ENCODE measurements at places on chromosomes 5 and 9. TPM values are rescaled to one million over a fixed set of nuclear protein-coding genes. Genes with fewer than 3 reads are reported as not detected.
A peak's percentile ranks its signal among the peaks of the same experiment; 100 is the strongest.

The SOHLH1 gene
- total RNA-seq = not detected

The LEAP2 gene
- 1.2 TPM for total RNA-seq

The TPM2 gene
- 11.0 TPM for total RNA-seq

The LHX2 gene
- 73.0 TPM for total RNA-seq

The FOXB2 gene
- total RNA-seq = not detected

DNA sequence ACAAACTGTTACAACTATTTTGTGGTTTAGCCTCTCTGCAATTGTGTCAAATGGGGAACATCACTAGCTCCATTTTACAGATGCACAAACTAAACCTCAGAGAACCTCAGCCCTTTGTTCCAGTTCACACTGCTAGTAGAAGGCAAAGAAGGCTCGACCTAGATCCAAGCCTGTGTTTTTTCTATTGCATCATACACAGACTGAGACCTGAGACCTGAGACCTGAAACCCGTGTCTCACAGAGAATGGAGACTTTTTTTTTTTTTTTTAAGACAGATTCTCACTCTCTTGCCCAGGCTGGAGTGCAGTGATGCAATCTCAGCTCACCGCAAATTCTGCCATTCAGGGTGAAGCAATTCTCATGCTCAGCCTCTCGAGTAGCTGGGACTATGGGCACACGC is 120.8 kb downstream of the GALNT10 start:
- DNase-seq = no peak

GRCh38 chr5:110726249-110727024 is at the start of gene TMEM232:
Gene TMEM232, minus strand, starts transcription at chr5:110726671. Its CDS starts 59,319 bp downstream, at chr5:110667352.
- peak; percentile 60 for DNase-seq

GRCh38 chr5:107705402-107706014 is 34.8 kb upstream of the EFNA5 start:
- DNase-seq = no peak

DNA sequence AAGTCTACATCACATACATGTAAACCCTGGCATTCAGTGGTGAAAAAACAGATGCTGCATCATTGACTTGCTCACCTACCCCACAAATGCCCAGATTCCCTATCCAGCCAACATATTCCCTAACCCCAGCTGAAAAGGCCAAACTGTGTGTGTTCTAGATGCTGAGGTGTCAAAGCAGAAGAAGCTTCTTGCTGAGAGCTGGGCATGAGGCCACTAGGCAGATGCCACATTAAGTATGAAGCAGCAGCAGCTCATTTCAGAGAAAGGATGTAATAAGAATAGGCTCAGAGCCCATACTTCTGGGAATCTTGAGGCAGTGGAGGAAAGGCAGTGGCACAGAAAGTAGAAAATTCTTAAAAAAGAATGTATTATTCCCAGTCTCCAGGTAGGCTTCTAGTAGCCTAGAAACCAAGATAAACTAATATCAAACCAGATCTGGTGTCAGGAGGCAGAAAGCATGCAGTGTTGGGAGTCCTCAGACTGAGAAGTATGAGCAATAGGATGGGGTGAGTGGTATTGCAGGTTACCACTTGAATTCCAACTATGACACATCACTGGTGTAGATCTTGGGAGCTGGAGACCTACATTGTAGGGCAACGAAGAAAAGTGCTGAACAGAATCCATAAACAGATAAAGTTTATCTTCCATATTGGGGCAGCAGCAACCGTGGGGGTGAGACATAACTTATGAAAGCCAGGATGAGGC is 71.9 kb upstream of the GRHPR start:
- DNase-seq = no peak

- DNase-seq = no peak
Measured at GRCh38 chr5:158780656-158781237, 319.0 kb downstream of the EBF1 start.

- DNase-seq = no peak
Measured at GRCh38 chr5:141793881-141794280, 84.3 kb downstream of the PCDH1 start.

DNA sequence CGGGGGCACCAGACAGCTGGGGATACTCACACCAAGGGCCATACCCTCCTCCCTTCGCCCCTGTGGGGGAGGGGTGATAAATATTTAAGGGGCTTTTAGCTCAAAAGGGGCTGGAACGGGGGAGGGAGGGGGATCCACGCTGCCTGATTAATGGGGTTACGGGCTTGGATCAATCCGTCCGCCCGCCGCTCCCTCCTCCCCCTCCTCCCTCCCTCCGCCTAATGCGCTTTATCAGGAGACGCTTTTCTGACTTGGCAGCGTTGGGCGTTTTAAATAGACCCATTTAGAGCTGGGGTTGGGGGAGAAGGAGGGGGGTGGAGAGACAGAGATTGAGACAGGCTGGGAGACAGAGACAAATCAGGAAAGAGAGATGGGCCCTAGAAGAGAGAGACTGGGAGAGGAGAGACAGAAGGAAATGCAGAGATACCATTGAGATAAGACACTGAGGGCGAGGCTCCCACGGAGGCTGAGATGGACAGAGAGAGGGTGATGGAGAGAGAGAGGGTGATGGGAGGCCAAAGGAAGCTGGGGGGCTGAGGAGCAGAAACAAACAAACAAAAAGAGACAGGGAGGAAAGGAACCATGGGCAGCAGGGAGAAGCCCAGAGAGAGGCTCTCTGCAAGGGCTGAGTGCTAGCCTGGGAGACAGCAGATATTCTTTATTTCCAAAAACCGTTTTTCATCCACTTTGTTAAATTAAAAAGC is 10.3 kb downstream of the CNTFR start:
- no peak for DNase-seq

- DNase-seq = no peak
Measured at GRCh38 chr9:115301581-115301980, 183.6 kb upstream of the TNC start.

DNA sequence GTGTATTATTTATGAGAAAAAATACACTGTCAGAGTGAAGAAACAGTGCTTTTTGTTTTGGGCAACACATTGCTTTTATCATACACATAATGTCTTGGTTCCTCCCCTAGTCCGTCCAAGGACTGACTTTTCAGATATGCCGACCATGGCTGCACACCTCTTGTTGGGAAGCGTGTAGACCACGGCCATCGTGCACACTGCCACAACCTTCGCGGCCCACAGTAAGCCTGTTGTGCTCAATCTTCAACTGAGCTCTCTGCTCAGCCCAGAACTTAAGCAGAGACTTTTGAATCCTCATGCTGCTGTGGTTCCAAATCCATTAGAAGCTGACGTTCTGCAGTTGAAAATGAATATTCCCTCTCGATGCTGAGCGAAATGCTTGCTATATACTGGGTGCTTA is 157.6 kb upstream of the IRX2 start:
- DNase-seq = no peak
